ENCODE measurements at places on chromosomes 5 and 9. TPM values are rescaled to one million over a fixed set of nuclear protein-coding genes. Genes with fewer than 3 reads are reported as not detected.

- no peak for ATAC-seq
These were observed 286.1 kb downstream of the IRX2 start for GRCh38 chr5:2465383-2465782.

DNA sequence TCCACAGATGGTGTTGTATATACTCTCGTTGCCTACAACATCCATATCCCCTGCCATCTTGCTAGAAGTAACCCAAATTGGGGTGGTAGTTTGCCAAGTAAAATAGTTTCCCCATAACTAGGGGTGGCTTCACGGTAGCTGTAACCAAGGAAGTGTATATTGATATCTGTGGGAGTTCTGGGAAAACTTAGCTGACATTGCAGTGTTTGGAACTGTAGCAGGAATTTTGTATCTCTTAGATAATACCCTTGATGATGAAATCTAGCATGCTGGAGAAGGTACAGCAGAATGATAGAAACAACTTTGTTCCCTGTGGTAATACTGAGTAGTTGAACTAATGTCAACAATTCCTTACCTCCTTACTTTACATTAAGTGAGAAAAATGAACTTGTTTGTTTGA is 29.8 kb downstream of the FBXL7 start:
- ATAC-seq, result no peak

DNA sequence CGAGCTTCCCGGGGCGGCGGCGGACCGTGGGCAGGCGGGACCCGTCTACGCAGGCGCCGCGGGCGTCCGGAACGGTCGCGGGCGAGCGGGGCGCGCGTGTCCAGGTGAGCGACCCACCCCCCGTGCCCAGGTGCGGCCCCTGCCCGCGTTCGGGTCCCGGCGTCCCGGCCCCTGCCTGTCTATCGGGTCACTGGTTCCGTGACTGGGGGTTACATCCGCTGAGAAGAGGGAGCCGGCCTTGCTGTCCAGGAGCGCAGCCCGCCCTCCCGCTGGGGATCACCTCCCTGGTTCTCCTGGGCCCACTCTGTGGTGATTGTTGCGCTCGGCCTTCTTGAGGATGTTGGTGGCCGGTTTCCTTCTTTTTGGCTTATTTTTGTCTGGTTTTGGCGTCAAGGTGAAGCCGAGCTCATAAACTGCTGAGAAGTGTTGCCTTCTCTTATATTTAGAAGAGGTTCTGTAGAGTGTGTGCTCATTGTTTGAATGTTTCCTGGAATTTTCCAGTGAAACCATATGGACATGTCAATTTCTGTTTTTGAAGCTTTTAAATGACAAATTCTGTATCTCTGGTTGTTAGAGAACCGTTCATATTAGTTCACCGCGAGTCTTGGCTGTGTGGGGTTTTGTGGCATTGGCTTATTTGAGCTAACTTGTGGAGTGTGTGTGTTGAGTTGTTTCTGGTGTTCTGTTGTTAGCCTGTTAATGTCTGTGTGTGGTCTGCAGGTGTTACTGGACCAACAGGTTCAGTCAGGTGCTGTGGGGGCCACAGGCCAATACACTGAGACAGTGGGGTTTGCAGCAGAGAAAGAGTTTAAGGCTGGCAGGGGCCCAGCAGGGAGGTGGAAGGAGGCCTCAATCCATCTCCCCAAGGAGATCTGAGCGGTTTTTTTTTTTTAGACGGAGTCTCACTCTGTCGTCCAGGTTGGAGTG is 621 bp downstream of the CEP72 start:
- ATAC-seq, result peak; percentile 18

GRCh38 chr5:132103332-132103951 is 29.9 kb downstream of the CSF2 start:
- ATAC-seq, result peak; percentile 76

The SPIN1 gene
- total RNA-seq, result 99.8 TPM

GRCh38 chr9:6640268-6641051 is 5.1 kb downstream of the GLDC start:
- no peak for ATAC-seq

The MEGF9 gene
- 24.7 TPM for total RNA-seq

DNA sequence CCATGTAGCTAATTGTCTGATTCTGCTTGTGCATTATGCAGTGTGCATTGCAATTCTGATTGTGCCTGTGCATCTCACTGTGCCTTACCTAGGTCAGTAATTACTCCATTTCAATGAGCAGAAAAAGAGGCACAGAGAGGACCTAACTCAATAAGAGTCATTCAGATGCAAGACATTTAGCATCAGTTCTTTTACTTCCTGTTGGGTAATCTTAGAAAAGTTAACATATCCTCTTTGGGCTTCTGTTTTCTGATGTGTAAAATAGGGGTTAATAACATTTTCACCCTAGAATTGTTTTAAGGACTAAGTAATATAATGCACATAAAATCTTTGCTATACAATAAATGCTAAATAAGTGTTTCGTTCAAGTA is 7.0 kb upstream of the DCTN4 start:
- no peak for ATAC-seq

- ATAC-seq, result peak; percentile 85
These were observed 20.5 kb upstream of the BHMT start for GRCh38 chr5:79091064-79091463.

- ATAC-seq, result no peak
These were observed 8.1 kb downstream of the NDST1 start for GRCh38 chr5:150516011-150516410.

- no peak for ATAC-seq
These were observed 75.6 kb upstream of the VLDLR start for GRCh38 chr9:2545881-2546490.

GRCh38 chr9:124198331-124198730 is 59.4 kb upstream of the NEK6 start:
- no peak for ATAC-seq

GRCh38 chr9:22111954-22112247 is 102.8 kb upstream of the CDKN2B start:
- ATAC-seq, result no peak

- no peak for ATAC-seq
These were observed 55.4 kb downstream of the ACER2 start for GRCh38 chr9:19464061-19464763.

The ACTBL2 gene
- total RNA-seq, result 0.13 TPM

DNA sequence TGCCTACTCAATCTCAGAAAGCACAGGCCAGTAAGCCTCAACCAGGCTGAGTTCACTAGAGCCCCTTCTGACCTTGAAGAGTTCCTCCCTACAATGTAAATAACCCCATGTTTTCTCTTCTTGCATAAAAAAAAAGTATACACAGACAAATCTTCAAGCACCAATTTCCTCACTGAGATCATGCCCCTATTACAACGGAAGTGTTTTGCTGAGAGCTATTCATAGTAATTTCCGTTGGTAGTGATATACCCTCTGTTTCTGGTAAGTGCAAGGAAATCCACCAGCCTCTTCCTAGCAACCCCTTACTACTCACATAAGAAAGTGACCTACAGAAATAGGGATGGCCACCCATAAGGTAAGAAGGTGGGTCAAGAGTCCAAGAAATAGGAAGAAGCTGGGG is 76.4 kb upstream of the TARS1 start:
- ATAC-seq, result no peak

The NDUFS6 gene
- total RNA-seq, result 82.9 TPM

DNA sequence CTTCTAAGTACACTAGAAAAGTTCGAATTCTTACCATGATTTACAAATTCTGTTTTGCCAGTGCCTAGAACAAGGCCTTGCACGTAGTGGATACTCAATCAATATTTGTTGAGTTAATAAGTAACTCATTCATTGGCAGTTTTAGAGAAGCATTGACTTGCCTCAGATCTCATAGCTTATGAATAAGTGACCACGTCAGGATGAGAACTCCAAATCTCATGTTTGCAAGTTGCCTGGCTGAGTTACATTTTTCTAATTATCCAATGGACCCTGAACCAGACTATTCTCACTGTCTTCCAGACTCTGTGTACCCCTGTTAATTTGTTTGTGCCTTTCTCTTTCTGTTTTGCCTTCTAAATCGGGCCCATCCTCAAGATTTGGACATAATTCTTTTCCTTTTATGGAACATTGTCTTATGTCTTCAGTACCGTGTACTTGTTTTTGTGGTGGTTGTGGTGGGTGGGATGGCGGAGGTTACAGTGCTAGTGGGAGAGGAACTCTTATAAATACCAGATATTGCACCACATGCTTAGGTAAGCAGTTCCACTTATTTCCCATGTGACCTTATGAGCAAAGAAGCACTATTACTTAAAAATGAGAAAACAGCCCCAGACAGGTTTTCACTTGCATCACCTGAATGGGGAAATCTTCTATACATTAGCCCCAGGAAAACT is 96.3 kb downstream of the UNC13B start:
- ATAC-seq, result no peak

DNA sequence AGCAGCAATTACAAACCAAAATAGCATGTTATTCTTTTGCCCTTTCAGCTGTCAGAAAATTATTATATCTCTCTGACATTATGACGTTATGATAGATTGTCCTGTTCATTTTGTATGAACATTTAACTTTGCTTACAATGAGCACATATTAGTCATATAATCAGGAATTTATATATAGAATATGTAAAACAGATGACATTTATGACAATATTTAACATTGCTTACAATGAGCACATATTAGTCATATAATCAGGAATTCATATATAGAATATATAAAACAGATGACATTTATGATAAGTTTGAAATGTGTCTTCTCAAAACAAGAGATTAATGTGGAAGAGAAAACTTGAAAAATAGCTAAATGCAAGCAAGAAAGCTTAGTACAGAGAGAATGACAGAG is 1180.2 kb downstream of the CDH12 start:
- no peak for ATAC-seq

DNA sequence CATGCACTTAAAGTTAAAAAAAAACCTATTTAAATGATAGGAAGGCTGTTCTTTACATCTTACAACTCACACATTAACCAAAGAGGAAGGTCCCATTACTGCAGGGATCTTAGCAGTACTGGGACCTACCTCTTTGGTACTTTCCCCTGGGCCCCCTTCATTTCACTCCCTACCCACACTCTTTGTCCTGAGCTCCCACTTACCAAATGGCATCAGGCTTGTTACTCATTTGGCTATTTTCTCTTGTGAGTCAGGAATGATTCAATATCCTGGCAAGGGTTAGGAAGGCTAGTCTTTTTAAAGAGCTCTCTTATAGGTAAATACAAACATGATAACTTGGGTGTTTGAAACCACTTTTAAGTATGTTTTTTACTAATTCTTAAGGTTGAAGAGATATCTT is 117.4 kb upstream of the ELL2 start:
- no peak for ATAC-seq

GRCh38 chr5:149337736-149338135 is 7.6 kb upstream of the GRPEL2 start:
- no peak for ATAC-seq

DNA sequence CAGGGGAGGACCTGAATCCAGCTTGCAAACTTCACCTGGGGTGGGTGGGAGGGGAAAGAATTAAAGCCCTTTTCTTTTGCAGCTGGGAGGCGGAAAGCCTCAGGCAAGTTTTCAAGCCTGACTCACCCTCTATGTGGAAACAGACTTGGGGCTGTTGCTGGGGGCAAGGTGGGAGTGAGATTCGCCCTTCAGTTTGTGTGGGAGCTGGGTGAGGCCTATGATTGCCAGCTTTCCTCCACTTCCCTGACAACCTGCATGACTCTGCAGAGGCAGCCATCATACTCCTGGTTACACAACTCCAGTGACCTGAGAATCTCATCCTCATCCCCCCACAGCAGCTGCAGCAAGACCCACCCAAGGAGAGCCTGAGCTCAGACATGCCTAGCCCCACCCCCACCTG is 43.2 kb upstream of the SREK1 start:
- ATAC-seq, result no peak

DNA sequence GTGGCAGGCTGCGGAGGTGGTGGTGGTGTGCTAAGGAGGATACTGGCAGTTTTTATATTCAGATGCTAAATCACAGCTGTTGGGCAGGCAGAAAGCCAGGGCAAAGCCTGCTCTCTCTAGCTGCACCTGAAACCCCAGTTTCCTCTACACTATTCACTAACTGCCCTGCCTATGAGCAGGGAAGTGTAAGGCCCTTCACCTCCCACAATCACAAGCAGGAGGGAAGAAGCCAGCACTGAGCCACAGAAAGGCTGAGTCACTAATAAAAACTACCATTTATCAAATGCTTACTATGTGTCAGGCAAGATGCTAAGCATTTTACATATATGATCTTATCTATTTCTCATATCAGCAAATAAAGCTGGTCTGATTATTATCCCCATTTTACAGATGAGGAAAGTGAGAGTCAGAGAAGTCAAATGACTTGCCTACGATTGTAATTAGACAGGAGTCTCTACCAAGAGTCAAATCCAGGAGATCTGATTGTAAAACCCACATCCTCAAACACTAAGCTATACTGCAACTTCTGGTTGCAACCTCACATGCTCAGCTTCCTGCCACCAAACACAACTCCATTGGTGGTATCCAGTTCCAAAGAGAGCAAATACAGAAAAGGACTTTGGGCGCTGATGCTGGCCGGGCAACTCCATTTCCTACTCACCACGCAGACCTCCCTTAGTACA is 17.7 kb upstream of the IL6ST start:
- ATAC-seq, result peak; percentile 13

DNA sequence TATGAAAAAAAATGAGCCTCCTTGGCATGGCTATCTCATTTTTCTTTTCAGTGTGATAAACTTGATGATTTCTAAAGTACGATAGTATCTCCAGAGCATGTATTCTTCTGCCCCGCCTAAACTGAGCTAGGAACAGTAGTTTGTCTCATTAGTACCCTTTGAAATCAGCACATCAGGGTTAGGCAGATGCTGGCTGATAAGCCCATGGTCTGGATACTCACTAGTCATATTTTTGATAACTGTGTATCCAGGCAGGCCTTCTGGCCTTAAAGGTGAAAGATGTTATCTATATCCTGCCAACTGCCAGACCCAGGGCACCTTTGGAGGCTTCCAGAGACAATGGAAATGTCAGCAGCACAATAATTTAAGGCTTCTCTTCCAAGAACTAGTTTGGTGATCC is 103.8 kb downstream of the GIN1 start:
- no peak for ATAC-seq

DNA sequence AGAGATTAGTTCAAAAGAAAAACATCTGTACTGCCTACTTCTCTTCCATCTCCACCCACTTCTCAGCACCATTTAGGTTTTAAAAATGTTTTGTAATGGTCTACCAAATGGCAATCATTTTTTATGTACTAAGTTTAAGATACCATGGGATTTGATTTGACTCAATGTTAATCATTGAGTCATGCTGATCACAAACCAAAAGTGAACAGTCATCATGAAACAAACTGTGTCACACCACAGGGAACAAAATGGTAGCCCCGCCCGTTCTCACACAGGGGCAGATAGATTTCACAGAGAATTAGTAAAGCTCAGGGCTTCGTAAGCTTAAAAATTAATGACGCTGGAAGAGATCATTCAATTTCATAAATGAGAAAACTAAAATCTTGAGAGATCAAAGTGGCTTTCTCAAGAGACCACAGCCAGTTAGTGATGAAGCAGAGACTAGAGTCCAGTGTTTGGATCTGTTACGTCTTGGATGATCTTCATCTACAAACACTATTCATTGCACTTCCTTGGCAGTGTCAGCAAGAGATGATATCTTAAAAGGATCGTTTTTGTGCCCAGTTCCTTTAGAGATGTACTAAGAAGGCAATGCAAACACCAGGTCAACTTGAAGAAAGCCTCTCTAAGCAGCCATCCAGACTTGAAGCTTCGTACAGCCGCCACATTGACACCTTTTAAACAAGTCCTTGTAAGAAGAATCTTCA is 33.9 kb upstream of the TRIO start:
- peak; percentile 73 for ATAC-seq

- ATAC-seq, result peak; percentile 83
These were observed 680 bp downstream of the GPX8 start for GRCh38 chr5:55160493-55161209.

The BNC2 gene
- 130 TPM for total RNA-seq

Measured in gastroesophageal sphincter (tissue), 4 donors.